Stimulated activated CD8-positive, alpha-beta memory T cell treated with anti-CD3 and anti-CD28 coated beads, Interleukin-2, amount 100 ng/mL, for 1 hour (primary cell): ENCODE measurements at places on chromosomes 11 and 22.

- no peak for DNase-seq
Measured at GRCh38 chr11:117300773-117301172, 9.6 kb downstream of the BACE1-AS start.

GRCh38 chr11:47324520-47324919, 28.0 kb downstream of the MYBPC3 start:
- no peak for DNase-seq

DNA sequence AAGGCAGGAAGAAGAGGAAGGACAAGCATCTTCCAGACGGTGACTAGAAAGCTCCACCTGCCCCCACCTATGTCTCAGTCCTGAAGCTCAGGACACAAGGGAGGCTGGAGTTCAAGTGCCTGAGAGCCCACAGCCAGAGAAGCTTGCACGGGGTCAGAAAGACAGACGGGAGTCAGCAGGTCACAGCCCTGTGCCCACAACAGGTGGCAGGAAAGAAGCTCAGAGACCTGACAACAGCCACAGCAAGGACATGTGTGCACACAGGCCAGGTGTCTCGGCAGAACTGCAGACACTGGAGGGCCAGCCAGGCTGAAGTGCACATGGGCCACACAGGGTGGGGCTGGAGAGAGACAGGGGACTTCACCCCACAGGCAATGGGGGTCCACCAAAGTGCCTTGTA, 37.2 kb upstream of the MOB2 start:
- no peak for DNase-seq

DNA sequence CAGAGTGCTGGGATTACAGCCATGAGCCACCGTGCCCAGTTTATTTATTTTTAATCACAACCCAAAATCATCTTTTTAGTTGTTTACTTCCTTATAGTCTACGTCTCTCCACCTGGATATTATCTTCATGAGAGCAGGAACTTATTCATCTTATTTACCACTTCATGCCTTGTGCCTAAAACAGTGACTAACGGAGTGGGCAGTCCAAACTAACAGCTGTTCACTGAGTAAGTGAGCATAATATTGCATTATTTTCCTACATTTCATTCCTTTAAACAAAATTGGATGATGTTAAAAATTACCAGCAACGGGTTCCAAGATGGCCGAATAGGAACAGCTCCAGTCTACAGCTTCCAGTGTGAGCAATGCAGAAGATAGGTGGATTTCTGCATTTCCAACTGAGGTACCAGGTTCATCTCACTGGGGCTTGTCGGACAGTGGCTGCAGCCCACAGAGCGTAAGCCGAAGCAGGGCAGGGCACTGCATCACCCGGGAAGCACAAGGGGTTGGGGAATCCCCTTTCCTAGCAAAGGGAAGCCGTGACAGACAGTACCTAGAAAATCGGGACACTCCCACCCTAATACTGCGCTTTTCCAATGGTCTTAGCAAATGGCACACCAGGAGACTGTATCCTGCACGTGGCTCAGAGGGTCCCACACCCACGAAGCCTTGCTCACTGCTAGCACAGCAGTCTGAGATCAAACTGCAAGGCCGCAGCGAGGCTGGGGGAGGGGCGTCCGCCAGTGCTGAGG, 14.1 kb downstream of the TMEM123 start:
- no peak for DNase-seq

- no peak for DNase-seq
Measured at GRCh38 chr22:20229916-20230775, 38.0 kb downstream of the RTN4R start.

GRCh38 chr11:128739589-128739988, 45.7 kb downstream of the FLI1 start:
- DNase-seq, result no peak

DNA sequence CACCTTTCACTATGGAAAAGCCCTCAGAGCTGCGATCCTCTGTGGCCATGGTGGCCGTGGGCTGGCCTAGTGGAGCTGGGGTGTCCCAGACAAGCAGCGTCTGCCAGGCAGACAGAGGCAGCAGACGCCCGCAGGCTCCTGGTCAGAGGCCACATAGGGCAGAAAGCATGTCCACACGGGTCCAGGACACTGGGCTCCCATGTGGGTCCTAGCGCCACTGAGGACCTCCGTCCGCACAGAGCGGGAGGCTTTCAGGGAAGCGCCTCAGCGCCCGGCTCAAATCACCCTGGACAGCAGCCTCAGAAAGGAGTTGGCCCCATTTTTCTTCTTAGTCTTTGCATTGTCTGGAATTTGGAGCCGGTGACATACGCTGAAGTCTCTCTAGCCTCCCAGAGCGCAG, 389.7 kb downstream of the BRD1 start:
- DNase-seq, result no peak
